AG09319 (cell line): ENCODE measurements at places on chromosomes 6 and 20.

DNA sequence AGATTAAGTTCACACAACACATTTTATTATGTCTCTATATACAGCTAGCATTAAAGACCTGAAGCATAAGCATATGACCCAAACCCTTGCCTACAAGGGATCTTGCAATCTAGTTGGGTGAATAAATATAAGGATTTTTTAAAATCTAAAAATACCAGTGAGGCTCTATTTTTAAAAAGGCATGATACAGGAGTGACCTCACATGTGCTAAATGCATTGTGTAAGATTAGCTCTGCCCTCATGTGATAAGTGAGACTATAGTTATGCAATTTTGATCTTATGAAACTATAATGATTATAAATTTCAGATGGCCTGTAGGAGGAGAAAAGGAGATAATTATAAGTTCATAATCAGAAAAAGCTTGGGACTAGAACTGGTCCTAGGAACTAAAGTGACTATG, 451.0 kb upstream of the MAN1A1 start:
- DNase-seq = no peak

- DNase-seq = no peak
Measured at GRCh38 chr6:168417191-168417590, 23.8 kb upstream of the SMOC2 start.

DNA sequence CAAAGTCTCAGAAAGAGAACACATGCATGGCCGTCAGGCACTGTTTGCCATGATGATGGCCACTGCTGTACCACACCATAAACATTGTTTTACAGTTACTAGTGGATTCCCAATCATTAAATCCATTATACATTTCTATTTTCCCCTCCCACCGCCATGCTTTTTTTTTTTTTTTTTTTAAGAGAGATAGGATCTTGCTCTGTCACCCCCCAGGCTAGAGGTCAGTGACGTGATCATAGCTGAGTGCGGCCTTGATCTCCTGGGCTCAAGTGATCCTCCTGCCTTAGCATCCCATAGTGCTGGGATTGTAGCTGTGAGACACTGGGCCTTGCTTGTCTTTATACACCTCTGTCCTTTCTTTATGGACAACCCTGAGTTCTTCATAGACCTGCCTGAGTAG, 4.3 kb upstream of the BTN3A3 start:
- no peak for DNase-seq

DNA sequence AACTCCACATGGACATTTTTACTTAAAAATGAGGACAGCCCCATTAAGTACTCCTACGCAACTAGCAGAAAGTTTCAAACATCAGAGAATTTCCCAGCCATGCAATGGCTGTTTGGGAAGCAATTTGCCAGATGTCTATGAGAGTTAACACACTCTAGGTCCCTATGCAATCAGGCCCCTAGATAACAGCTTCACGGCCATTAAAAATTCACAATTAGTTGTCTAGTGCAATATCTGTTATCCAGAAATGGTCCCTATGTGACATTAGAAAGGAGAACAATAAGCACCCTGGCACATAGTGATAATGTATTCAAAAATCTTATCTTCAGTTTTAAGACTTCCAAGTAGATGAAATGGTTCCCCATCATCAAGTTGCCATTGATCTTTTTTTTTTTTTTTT, 174.3 kb upstream of the NRSN1 start:
- DNase-seq = no peak

DNA sequence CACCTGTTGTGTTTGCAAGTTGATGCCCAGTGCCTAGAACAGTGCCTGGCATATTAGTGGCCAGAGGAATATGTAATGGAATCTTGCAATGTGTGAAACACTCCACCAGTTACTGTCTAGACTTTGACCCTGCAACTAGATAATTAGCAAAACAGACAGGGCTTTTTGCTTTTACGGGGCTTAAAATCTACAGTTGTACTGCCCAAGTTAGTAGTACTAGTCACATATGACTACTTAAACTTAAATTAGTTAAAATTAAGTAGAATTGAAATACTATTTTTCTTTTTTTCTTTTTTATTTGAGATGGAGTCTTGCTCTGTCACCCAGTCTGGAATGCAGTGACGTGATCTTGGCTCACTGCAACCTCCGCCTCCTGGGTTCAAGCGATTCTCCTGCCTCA, 44.3 kb upstream of the PLCB4 start:
- DNase-seq = no peak

- DNase-seq = no peak
Measured at GRCh38 chr6:127201321-127201720, 65.3 kb upstream of the RNF146 start.

- DNase-seq = no peak
Measured at GRCh38 chr20:25336561-25337422, 53.8 kb downstream of the ABHD12 start.

- DNase-seq = no peak
Measured at GRCh38 chr6:27800731-27801373, 111.3 kb downstream of the OR2B2 start.

DNA sequence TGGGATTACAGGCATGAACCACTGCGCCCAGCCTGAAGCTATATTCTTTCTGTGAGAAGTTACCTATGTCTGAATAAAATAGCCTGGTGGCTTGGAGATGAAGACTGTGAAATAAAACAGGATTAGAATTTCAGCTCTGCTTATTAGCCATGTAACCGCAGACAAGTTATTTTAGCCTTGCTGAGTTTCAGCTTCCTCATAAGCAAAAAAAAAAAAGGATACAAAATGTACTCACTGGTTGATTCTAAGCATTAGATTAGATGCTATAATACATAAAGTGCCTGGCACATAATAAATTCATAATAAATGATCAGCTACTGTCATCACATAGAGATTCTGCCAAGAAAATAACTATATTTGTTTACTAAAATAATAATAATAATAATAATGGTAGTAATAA, 98.8 kb downstream of the EPB41L2 start:
- DNase-seq = no peak

- DNase-seq = no peak
Measured at GRCh38 chr6:74256781-74257180, 560.8 kb downstream of the CD109 start.

DNA sequence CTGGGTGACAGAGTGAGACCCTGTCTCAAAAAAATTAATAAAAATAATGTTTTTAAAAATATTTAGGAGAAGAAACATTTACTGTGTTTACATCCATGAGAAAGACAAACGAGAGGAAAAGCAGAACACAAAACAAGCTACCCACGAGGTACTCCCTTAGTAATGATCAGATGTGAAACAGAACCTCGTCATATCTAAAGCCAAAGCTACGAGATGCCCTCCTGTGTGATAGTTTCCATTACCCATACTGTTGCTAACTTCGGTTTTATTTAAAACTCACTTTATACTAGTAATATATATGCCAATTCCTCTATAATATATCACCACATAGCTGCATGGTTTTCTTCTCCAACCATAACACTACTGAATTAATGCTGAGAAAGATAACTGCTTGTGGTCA, 21.1 kb downstream of the SUMO4 start:
- no peak for DNase-seq
